Activated CD4-positive, alpha-beta T cell treated with anti-CD3 and anti-CD28 coated beads, Interleukin-2, amount 50 U/mL, for 1 hour (primary cell): ENCODE measurements at places on chromosomes 16 and 17.
A peak's percentile ranks its signal among the peaks of the same experiment; 100 is the strongest.

DNA sequence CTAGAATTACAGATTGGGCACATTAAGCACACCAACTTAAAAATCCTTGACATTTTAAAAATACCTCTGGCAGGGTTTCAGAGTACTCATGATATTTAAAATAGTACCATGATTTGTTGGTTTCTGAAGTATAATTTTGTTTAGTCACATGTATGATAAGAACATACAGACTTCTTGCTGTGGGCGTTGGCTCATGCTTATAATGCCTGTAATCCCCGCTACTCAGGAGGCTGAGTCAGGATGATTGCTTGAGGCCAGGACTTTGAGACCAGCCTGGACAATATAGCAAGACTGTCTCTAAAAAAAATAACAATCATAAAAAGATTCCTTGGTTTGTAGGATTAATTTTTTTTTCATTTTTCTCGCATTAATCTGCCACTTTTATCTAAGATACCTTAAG lies 78.5 kb downstream of the NOS2 start:
- DNase-seq: no peak

- no peak for DNase-seq
These were observed 31.7 kb downstream of the SGSM2 start for GRCh38 chr17:2369039-2369438.

DNA sequence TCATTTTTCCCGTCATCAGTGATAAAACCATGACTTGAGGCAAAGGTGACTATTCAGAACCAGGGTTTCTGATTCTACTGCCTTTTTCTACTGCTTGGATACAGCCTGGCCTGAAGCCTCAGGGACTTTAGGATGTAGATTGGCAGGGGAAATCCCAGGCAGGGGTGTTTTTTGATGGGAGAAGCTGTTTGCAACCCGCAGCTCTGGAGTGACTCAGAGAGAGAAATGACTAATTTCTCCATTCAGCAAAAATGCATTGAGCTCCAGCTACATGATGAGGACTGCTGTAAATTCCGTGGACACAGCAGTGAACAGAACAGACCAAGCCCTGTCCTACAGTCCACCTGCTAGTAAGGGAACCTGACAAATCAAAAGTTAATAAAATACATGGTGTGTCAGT lies 560.6 kb downstream of the CDH13 start:
- DNase-seq: no peak

GRCh38 chr17:9850151-9850550 lies 24.4 kb downstream of the GLP2R start:
- no peak for DNase-seq

DNA sequence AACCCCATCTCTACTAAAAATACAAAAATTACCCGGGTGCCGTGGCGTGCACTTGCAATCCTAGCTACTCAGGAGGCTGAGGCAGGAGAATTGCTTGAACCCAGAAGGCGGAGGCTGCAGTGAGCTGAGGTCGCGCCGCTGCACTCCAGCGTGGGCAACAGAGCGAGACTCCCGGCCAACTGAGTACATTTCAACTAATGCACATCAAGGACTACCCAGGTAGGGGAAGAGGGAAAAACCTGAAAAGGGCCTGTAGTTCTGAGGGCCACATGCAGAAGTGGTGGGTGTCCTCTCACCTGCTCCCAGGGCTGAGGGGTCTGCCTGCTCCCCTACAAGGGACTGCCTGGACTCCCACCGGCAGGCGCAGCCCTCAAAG lies 584 bp upstream of the SLC16A5 start:
- no peak for DNase-seq

GRCh38 chr16:65845466-65846209 lies 520.9 kb upstream of the CDH5 start:
- no peak for DNase-seq

DNA sequence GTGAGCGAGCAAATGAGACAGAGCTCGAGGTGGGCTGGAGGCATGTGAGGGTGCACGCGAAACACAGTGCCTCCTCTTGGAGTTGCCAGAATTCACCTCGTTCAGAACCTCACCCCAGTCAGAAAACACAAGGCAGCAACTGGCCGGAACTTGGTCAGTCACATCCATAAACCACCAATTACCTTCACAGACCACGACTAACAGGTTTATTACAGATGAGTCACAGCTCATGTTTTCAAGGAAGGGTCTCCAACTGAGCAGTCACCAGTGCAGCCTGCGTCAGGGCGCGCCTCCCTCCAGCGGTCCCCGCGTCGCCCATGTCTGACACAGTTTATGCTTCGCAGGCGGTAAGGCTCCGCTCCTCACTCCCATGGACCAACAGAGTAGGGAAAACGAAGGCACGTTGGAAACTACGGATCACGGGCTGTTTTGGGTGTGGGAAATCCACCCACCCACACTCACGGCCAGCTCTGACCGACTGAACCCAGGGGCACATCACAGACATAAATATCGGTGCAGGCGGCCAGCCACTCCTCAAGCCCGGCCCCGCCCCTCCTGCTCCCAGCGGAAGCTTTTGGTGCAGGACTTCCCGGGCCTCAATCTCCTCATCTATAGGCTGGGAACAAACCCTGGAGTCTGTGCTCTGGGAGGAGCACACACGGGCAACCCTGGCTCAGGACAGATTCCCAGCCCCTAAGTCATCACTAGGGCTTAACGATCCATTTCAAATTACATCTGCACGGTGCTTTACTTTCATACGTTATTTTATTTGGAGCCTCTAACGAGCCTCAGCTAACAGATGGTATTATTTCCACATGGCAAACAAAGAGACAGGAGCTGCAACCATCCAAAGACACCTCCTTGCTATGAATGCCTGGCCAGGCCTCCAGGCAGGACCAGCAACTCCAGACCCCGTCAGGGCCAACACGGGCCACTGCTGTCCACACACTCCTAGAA lies 126.3 kb downstream of the ZNF778 start:
- DNase-seq: no peak

- no peak for DNase-seq
These were observed 67.2 kb downstream of the PARN start for GRCh38 chr16:14562691-14563491.

GRCh38 chr17:58706351-58707140 lies 14.1 kb downstream of the RAD51C start:
- no peak for DNase-seq

GRCh38 chr17:40443196-40443987 lies at the start of gene IGFBP4:
IGFBP4 (plus strand) TSS chr17:40443450; CDS start chr17:40443736, 286 bp downstream.
- DNase-seq: peak; percentile 66

DNA sequence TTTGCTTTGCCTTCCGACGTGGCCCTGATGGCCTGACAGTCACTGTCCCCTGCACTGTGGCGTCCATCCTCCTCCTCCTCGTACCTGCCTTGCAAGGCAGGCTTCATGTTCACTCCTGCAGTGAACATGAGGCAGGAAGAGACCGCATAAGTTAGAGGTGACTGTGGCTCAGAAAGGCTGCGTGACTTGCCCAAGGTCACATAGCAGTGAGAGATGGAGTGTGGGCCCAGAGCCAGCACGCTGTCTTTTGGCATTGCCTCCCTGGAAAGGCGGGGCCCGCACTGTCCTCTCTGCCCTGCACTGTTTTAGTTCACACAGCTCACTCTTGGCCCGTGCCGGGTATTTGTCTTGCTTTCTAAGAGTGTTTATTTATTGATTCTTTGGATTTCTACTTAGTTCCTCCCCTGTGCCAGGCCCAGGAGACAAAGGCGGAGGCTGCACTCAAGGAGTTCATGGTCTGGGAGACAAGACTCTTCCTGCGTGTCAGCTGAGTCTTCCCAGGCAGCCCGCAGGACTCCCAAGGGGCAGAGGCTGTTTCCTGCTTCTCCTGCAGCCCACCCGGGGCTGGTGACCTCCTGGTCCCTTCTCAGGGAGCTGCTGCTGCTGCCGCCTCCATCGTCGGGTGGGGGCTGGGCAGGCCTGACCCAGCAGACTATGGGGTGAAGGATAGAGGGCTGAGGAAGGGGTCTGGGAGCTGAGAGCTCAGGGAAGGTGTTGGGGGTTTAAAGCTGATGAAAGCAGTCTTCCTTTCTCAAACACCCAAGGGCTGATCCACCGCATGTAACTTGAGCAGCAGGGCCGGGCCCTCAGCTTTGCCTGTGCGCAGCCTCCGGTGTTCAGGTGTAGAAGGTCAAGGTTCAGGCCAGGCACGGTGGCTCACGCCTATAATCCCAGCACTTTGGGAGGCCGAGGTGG lies 12.7 kb downstream of the CYGB start:
- no peak for DNase-seq

GRCh38 chr17:79923974-79924638 lies 84.9 kb upstream of the CBX4 start:
- peak; percentile 39 for DNase-seq

DNA sequence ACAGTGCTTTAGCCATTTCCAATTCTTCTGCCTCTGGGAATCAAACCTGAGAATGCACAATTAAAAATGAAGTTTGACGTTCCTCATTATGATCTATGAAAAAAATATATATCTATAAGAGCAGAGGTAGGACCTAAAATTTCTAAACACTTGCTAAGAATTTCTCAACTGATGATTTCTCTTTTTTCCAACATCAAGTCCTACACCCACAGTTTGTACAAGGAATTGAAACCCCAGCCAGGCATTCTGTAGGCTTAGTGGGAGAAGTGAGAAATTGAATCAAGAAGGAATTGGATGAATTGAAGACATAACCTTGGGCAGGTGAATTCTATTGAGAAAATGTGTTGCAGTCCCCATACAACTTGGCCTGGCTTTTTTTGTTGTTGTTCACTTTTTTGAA lies 2.7 kb downstream of the CACNG3 start:
- no peak for DNase-seq

- peak; percentile 51 for DNase-seq
These were observed 1.1 kb downstream of the CD79B start for GRCh38 chr17:63930951-63931575.

DNA sequence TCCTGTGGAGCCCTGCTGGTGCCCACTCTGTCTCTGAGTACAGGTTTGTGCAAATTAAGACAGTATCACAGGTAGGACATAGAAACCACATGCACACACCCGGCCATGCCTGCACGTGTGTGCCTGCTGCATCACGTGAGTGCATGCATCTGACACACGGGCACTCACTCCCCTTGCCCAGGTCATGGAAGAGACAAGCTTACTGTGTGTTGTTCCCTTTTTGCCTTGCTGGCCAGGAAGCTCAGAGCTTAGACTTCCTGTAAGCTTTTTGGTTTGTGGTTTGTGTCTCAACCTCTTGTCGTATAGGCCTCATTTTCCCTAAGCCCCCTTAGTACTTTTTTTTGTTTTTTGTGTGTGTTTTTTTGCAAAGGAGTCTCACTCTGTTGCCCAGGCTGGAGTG lies 25.0 kb downstream of the ZNF469 start:
- no peak for DNase-seq

DNA sequence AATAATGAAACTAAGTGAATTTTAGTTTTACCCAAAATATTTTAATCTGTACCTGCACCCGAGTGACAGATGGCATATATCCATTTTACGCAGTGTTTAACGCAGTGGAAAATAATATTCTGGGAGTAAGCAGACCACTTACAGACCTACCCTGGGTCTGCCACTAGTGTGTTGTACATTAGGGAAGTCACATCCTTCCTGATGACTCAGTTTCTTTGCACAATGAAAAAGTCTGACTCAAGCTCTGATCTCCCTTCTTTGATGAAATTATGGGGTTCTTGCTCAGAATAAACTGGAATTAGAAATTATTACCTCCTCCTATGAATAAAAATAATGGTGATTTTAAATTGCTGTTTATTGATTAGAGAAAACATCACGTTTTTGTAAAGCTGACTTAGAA lies 123.2 kb upstream of the AXIN2 start:
- DNase-seq: no peak

GRCh38 chr16:11165894-11166665 lies 89.9 kb downstream of the SOCS1 start:
- DNase-seq: no peak

- no peak for DNase-seq
These were observed 86.7 kb downstream of the ZFHX3 start for GRCh38 chr16:72961115-72961832.

- no peak for DNase-seq
These were observed 89.3 kb downstream of the SDR42E1 start for GRCh38 chr16:81921843-81922584.

DNA sequence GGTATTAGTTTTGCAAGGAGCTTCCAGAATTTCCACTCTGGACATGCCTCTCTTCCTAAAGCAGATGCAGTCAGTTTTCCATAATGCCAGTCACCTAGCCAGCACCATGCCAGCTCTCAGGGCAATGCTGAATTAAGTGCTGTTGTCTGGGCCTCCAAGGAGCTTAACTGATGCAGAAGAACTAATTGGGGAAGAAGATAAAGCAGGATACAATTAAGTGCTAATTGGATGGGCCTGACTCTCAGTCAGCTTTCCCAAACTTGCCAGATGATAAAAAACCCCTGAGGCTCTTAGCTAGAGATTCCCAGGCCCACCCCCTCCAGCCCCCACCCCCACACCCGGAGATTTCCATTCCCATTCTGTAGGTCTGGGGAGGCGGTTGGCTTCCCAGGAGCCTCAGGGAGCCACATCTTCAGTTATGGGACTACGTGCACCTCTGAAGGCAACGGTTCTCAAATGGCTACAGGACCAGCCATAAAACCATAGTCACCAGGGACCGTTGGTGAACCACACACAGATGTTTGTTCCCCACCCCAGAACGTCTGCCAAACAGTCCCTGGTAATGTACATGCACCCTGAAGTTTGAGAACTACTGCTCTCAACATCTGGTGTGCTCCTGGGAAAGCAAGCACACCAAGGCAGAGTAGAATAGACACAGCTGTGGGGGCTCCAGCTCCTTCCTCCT lies 499.1 kb upstream of the CDH5 start:
- no peak for DNase-seq

- DNase-seq: peak; percentile 38
These were observed 1.1 kb downstream of the VAT1 start for GRCh38 chr17:43020789-43021740.

- no peak for DNase-seq
These were observed 171.4 kb downstream of the ANKFN1 start for GRCh38 chr17:56324676-56325075.

DNA sequence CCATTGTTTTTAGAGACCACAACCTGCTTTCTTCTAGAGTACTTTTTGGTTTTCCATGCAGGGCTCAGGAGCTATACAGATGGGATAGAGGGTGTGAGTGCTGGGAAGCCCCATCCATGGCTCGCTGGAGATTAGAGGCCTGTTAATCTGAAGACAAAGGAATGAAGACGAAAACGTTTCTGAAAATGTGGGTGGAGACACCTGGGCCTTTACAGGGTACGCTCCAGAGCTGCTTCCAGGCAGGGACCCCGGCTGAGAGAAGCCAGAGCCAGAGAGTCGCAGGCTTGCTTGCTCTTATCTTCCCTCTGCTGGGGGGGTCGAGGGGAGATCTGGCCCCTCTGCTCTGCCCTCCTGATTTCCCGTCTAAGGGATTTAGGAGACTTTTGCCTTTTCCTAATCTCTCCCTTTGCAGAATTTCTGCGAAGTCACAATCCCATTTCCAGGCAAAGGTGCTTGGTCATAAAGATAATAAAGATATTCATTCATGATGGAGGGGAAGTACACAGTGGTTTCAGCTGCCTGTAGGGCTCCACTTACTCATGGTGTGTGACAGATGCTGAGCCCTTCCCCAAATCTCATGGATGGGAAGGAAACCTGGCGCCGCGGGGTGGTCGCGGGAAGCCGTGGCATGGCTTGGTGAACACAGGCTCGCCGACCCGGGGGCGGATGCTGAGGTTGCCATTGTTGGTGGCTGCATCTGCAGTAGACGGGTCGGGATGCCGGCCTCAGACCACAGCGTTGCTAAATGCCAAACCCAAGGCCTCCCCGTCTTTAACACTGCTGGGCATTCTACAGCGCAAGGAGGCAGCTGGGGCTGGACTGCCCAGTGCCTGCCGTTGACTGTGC lies 4.8 kb upstream of the SOCS3 start:
- DNase-seq: no peak
